ENCODE measurements at places on chromosomes 13 and 19.
A peak's percentile ranks its signal among the peaks of the same experiment; 100 is the strongest.

GRCh38 chr19:8641908-8642547 is 11.6 kb downstream of the NFILZ start:
- DNase-seq: no peak

DNA sequence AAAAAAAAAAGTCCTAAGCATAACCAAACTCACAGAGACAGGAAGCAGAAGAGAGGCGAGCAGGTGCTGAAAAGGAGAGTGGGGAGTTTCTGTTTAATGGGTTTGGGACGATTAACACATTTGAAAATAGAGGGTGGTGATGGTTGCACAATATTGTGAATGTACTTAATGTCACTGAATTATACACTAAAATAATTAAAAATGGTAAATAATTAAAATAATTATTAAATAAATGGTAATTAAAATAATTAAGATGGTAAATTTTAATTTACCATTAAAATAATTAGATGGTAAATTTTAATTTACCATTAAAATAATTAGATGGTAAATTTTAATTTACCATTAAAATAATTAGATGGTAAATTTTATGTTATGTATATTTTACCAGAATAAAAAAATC is 74.8 kb upstream of the XPO4 start:
- no peak for DNase-seq

GRCh38 chr13:33045851-33046592 is 29.8 kb downstream of the KL start:
- no peak for DNase-seq

GRCh38 chr13:23645851-23646250 is 75.6 kb downstream of the TNFRSF19 start:
- DNase-seq: no peak

- no peak for DNase-seq
Observed at GRCh38 chr19:18135712-18136584, 17.0 kb upstream of the PIK3R2 start.

GRCh38 chr19:12034620-12035019 is 859 bp downstream of the ZNF433 start:
- DNase-seq: no peak

DNA sequence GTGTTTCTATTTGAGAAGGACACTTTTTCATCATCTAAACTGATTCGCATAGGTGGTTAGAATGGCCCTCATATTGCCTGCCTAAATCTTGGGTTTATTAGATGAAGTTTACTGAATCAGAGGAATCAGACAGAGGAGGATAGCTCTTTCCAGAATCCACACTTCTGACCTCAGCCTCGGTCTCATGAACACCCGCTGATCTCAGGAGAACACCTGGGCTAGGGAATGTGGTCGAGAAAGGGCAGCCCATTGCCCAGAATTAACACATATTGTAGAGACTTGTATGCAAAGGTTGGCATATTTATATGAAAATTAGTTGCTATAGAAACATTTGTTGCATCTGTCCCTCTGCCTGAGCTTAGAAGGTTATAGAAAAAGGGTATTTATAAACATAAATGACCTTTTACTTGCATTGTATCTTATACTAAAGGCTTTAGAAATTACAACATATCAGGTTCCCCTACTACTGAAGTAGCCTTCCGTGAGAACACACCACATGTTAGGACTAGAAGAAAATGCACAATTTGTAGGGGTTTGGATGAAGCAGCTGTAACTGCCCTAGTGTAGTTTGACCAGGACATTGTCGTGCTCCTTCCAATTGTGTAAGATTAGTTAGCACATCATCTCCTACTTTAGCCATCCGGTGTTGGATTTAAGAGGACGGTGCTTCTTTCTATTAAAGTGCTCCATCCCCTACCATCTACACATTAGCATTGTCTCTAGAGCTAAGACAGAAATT is 103.8 kb downstream of the TNFRSF19 start:
- DNase-seq: no peak

DNA sequence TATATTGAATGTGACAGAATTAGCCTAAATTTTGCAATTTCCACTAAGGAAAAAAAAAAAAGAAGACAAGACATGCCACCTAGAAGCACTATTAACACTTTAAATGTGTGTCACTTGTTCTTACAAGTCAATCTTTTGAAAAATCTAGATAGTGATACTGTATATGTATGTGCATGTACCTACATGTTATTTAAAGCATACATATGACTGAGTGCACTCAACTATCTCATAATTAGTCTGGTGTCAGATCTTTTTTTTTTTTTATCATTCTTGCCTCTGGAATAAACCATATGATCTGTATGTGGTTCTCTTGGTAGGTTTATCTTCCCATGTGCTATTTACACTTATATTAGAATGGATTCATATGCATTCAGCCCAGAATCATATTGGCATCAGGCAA is 62.3 kb downstream of the FOXO1 start:
- DNase-seq: no peak

DNA sequence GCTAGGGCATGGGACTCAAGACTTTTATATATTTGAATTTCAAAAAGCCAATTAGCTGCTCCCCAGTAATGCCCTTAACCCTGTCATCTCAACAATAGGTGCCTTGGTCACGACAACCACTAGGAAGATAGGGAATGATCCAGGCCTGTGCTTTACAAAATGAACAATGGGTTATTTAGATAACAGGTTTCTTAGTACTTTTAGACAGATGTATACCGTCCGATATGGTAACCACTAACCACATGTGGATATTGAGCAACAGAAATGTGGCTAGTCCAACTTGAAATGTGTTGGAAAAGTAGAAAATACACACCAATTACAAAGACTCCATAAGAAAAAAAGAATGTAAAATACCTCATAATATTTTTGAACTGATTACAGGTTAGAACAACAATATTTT is 201.2 kb downstream of the LHFPL6 start:
- no peak for DNase-seq

- no peak for DNase-seq
Observed at GRCh38 chr13:98493042-98493712, 83.7 kb downstream of the STK24 start.

DNA sequence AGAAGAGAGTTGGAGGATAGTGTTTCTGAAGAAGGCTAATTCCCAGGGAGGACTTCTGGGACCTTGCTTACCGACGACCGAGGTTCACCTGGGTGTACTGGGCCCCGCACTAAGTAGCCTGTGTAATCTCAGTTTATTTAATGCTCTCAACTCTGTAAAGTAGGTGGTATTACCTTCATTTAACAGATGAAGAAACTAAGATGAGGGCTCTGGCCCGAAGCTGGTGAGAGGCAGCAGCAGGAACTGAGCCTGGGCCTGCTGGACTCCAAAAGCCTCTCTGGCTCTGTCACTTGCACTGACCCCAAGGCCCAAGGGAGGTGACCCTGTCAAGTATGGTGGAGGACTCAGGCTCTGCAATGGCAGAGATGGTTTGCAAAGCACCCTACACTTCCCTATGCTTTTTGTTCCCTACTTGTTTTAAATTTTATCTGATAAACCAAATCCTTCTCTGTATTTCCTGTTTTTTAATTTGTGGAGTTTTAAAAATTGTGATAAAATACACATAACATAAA is 50.6 kb downstream of the GGACT start:
- no peak for DNase-seq

- DNase-seq: no peak
Observed at GRCh38 chr13:80134346-80134745, 206.6 kb downstream of the SPRY2 start.

GRCh38 chr13:57641051-57641450 is 9.5 kb downstream of the PCDH17 start:
- no peak for DNase-seq

DNA sequence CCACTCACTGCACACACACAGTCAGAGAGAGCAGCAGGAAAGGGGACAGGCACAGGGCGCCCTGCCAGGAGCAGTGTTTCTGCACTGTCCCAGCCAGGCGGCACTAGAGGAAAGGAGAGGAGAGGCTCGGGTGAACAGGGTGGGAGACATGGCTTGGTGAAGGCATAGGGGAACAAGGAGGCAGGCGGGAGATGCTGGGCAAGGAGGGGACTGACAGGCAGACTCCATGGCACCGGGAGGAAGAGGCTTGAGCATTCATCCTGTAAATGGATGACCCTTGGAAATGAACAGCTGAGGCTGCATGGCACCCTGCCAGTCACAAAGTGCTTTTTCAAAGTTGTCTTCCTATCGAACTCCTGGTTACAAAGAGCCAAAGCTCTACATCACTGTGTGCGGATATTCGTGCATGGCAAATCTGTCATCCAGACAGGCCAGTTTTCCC is 22.4 kb downstream of the MED26 start:
- DNase-seq: no peak

- DNase-seq: no peak
Observed at GRCh38 chr13:106599875-106600797, 32.2 kb upstream of the ARGLU1 start.

GRCh38 chr19:41323430-41324125 is 13.6 kb downstream of the CCDC97 start:
- DNase-seq: no peak

- no peak for DNase-seq
Observed at GRCh38 chr19:30711296-30711695, 339.1 kb downstream of the ZNF536 start.

GRCh38 chr19:54606230-54606629 is 12.8 kb downstream of the LILRA1 start:
- DNase-seq: no peak

- no peak for DNase-seq
Observed at GRCh38 chr13:24652359-24652758, 27.8 kb upstream of the ATP12A start.

GRCh38 chr13:71831716-71832115 is 35.3 kb downstream of the DACH1 start:
- DNase-seq: no peak

- no peak for DNase-seq
Observed at GRCh38 chr13:33571618-33572017, 246.3 kb upstream of the RFC3 start.

- DNase-seq: no peak
Observed at GRCh38 chr13:21176982-21177284, 475 bp downstream of the MRPL57 start.

DNA sequence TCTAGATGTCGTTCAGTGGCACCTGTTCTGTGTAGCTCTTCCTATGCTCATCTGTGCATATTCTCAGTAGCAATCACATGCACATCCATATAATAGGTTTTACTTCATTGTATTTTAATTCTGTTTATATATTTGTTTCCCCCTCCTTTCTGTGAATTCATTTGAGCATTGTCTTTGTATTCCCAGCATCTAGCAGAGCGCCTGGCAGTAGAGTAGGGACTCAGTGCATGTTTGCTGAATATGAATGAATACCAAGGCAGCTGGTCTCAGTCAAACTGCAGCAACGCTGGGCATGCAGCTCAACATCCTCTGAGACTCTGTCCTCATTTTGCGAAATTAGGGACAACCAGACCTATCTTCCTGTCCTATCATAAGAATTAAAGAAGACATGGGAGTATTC is 330.1 kb downstream of the SPRY2 start:
- DNase-seq: peak; percentile 54

DNA sequence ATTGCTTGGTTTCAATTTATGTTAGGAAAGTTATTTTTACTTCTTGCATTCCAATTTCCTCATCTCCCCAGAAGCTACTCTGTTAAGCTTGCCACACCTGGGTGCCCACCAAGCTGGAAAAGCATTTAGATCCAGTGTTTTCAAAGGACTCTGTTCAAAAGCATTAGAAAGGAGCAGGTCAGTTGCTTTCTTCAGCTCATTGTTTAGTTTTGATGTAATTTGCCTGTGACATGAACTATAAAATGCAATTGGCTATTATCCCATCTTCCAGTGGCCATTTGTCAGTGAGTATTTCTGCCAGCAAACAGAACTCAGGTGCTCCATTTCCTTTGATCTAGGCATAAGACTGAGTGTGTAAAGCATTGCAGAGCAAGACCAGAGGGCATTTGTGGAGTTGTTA is 46.7 kb upstream of the RNF113B start:
- no peak for DNase-seq

GRCh38 chr19:1098177-1099051 is 3.2 kb upstream of the POLR2E start:
- DNase-seq: no peak

GRCh38 chr13:72700509-72700908 is 26.9 kb downstream of the MZT1 start:
- no peak for DNase-seq

GRCh38 chr13:90882551-90882950 is 464.9 kb upstream of the MIR17HG start:
- no peak for DNase-seq

- DNase-seq: no peak
Observed at GRCh38 chr19:4977299-4978174, 8.6 kb downstream of the KDM4B start.

DNA sequence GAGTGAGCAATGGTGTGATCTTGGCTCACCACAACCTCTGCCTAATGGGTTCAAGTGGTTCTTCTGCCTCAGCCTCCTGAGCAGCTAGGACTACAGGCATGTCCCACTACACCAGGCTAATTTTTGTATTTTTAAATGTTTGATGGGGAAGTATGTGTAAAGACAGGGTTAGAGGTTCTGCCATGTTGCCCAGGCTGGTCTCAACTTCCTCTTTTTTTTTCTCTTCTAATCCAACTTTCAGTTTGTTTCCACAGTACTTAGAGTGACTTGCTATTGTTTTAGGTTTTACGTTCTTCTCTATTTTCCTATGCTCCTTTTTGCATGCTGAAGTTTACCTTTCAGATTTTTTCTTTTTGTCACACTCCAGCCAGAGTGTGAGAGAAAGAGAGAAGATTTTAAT is 1433.0 kb downstream of the UQCRFS1 start:
- no peak for DNase-seq

GRCh38 chr13:19984430-19985218 is 26.1 kb downstream of the ZMYM2 start:
- no peak for DNase-seq

DNA sequence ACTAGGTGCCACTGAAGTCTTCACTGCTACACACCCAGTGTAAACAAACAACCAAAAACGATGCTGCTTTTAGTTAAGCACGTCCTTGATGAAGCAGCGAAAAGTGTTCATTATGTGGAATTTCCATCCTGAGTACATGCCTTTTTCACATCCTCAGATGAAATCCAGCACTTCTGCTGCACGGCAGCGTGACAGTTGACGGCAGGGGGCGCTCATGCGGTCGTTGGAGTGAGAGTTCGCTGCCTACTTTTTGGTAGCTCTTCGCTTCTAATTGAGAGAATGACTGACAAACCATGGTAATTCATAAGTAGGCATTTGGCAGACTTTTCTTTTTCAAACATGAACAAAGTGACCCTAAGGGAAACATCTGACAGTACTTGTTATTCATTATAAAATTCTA is 1124.9 kb downstream of the EFNB2 start:
- DNase-seq: peak; percentile 22

GRCh38 chr19:45123440-45123850 is 30.5 kb downstream of the PPP1R37 start:
- DNase-seq: no peak

- no peak for DNase-seq
Observed at GRCh38 chr19:5479958-5480357, 24.7 kb downstream of the ZNRF4 start.

GRCh38 chr13:105670179-105670990 is 865.1 kb downstream of the EFNB2 start:
- DNase-seq: no peak

- DNase-seq: no peak
Observed at GRCh38 chr19:18777301-18778075, 13.6 kb downstream of the COMP start.

DNA sequence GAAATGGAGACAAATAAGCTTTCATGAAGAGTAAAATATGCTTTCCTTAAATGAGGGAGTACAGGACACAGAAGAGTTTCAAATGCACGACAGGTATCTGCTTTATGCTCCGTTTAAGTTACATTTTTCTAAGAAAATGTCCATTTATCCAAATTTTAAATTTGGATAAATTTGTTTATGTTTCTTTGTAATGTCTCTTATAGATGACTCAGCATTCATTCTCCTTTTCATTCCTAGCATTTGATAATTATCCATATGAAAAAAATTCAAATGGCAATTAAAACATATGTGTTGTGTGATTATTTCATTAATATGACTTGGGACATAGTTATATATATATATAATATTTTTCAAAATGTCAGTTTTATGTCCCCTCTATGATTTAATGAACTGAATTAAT is 1449.3 kb downstream of the SLITRK1 start:
- DNase-seq: no peak
